ENCODE measurements at places on chromosomes 12 and 14.

DNA sequence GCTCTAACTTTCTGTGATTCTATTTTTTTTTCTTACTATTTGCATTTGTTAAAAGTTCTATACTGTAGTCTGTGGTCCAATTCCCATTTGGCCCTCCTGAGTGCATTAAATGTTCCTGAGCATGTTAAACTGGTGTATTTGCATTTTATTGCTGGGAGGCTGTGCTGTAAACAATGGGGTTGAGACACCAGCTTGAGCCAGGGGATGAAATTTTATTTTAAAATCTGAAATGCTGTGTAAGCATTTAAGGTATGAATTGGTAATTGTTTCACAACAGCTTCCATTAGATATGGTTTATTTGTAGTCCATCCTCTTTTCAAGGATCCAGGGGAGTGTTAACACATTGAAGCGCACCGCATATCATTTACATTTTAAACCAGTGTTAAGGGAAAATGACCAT, 89.9 kb upstream of the RFX4 start:
- no peak for DNase-seq

DNA sequence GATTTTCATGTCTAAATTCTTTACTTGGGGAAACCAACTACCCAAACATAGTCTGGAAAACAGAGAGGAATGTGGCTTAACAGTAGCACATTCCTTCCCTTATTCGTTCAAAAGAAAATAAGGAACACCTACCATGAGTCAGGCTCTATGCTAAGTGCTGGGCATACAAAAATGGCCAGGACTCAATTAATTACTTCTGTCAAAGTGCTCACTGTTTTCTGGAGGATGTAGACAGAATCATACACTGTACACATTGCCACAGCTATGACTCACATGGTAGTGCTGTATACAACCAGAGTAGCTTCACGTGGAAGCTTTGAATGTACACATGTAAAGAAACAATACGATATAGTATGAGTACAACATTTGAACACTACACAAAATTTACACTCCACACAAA, 50.1 kb downstream of the SLC25A21 start:
- DNase-seq = no peak

GRCh38 chr12:50314636-50315312, 31.5 kb upstream of the LIMA1 start:
- peak; percentile 1 for DNase-seq

DNA sequence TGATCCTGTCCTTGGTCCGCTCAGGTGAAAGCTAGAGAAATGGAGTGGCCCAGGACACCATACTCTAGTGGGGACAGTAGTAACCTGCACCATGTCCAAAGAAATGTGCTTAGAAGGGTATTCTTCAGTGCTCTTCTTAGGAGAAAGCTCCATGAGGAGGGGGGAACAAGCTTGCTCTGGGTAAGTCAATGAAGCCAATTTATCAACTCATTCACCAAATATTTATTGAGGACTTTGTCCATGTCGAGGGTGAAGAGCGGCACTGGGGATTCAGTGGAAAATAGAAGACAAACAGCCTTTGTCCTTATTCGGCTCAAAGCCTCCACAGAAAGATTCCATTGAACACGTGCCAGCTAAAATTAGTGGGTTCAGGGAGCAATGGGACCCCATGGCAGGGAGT, 677.8 kb downstream of the BCL11B start:
- no peak for DNase-seq

DNA sequence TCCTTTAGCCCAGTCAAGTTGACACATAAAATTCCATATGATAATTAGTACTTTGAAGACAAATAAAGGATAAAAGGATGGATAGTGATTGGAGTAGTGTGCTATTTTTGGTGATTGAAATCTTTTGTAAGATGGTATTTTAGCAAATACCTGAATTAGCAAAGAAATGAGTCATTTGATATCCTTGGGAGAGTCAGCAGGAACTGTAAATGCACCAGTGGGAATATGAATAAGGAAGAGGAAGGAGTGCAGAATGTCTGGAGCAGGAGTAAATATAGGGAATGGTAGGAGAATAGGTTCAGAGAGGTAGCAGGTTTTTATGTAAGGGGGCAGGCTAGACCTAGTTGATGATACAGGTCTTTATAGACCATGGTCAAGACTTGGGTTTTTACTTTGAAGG, 75.0 kb downstream of the TRMT5 start:
- no peak for DNase-seq

- DNase-seq = peak; percentile 70
These were observed 6.7 kb downstream of the VASH1 start for GRCh38 chr14:76767681-76768656.

DNA sequence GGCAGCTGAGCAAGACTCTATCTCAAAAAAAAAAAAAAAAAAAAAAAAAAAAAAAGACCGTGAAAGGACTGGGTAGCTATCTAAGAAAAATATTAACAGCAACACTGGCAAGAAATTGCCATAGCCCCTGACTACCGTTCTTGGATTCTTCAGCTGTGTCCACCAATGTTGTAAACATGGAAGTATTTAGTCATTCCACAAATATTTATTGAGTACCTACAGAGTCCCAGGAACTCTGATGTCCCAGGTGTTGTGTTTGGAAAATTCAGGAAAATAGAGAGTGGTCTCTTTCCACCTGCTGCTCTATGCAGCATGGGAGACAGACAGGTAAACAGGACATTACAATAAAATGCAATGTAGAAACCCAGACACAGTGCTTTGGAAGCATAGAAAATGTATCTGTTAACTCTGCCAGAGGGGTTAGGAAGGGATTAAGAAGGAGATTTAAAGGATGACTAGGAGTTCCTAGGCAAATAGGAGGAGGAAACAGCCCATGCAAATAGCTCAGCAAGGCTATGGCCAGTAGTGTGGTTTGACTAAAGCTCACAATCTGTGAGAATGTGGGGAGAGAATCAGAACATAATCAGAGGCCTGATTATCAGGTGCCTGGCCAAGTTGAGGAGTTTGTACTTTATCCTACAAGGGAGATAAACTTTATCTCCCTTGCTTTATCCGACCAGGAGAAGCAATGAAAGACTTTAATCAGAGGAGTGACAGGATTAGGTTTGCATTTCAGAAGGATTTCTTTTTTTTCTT, 2.1 kb upstream of the DLST start:
- no peak for DNase-seq

DNA sequence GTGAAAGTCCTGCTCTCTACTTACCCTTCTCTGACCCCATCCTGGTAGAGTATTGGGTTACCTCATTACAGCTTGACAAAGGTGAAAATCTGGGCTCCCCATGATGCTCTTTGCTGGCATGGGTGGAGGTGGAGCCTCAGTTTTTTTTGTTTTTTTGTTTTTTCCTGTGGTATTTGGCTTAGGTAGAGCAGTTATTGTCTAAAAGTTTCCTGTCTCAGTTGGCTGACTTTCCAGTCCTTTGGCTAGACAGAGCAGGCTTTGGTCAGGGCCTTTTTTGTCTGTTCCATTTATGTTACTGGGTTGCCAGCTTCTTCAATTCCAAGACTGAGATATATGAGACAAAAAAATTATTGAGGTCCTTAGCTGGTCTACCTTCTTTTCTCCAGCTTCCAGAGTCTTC, 163.4 kb downstream of the GALC start:
- no peak for DNase-seq

- DNase-seq = no peak
These were observed 82.7 kb downstream of the GAS2L3 start for GRCh38 chr12:100656141-100656540.

DNA sequence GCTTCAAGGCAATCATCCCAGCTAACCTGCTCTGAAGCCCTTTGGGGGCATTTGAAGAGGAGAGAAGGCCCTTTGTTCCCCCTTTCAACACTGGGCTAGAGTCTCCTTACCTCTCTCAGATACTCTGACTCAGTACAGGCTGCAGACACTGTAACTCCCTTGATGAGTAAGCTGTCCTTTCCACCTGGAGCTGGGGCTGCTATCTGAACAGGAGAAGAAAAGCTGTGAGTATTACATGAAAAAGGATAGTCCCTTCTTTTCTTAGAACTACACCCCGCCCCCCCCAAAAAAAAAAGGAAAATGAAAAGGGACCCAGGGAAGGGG, 186.6 kb upstream of the PLEKHG7 start:
- DNase-seq = no peak

DNA sequence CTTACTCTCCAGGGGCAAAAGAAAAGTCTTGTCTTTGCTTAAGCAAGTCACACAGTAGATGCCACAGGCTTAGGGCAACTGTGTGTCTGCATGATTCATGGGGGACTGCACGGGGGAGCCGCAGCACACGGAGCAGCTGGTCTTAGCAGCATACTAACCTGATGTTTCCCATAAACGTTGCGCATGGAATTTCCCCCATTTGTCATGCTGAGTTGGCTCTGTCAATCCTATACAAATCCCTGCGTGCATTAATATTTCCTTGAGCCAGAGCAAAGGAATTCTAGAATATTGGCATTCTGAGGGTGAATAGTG, 71.2 kb downstream of the SAMD4A start:
- no peak for DNase-seq

DNA sequence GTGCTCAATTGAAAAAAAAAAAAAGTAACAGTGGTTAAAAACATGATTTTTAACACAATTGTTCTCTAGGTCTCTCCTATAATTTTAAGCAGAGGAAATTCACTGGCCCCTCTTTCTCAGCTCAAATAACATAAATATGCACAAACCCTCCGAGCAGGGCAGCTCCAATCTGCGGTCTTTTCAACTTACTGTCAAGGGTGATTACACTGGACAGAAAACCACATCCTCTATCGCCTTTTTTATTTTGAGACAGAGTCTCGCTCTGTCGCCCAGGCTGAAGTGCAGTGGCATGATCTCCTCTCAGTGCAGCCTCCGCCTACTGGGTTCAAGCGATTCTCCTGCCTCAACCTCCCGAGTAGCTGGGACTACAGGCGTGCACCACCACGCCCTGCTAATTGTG, 16.5 kb upstream of the GABARAPL1 start:
- no peak for DNase-seq

DNA sequence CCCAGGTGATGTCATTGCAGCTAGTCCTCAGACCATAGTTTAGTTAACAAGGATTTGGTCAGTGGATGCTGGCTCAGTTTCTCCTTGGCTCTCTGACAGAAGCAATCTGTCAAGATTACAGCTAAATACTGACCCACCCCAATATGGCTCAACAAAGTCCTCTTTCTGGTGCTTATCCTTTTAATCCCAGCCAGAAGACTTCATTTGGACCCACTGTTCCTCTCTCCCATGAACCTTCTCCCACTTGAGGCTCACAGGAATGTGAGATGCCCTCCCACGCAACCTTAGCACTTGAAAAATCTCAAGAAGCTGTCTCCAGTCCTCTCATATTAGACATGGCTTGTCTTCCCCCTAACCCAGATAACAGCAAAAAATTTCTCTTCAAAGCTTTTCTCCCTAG, 47.7 kb downstream of the C12orf50 start:
- DNase-seq = no peak

GRCh38 chr12:52674433-52674775, 5.8 kb downstream of the KRT1 start:
- no peak for DNase-seq

DNA sequence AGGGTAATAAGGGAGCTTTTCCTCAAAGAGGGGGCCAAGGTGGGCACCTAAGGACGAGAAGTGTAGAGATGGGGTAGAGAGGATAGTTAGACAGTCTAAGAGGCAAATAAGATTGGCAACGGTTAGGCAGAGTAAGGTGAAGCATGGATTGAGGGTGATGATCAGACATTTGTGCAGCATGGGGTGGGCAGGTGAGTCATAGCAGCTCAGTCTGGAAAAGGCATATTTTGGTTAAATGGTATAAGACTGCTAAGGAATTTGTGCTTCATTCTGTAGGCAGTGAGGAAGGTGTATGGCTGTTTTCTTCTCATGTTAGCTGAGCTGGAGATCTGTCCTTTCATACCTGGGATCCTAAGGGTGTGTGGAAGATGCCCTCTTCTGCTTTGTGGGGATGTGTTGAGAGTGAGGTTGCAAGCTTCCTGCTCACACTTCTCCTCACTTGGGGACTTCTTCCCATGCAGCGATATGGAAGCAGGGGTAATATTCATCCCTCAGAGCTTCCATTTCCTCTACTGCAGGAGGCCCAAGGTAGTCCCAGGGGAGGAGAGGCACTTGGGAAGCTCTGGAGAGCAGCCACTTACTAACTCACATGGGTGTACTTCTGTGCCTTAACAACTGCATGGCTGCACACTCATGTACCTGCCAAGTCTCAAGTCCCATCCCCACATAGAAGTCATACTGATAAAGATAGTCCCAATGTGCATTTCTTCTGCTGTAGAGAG, 28.9 kb downstream of the GSG1 start:
- DNase-seq = no peak

DNA sequence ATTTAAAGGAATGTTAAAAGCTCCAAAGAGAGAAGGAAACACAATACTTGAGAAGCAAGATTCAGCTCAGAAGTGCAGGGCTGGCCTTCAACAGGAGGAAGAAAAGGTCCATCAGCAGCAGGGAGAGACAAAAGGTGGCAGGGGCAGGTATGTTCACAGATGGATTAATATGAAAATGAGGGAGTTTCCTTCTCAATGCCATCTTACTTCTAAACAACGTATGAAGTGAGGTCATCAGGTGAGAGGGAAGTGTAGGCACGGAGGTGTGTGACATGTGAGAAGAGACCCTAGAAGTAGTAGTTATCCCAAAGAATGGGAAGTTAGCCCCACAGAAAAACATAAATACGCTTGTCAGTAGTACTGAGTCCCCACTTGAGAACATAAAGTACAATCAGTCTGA, 122.5 kb downstream of the CCER1 start:
- no peak for DNase-seq

- DNase-seq = peak; percentile 49
These were observed 29.1 kb upstream of the LRTM2 start for GRCh38 chr12:1791104-1791841.

Data from CD8-positive, alpha-beta memory T cell (primary cell).